Stimulated activated CD4-positive, alpha-beta T cell treated with anti-CD3 and anti-CD28 coated beads, Interleukin-15, amount 100 ng/mL, for 24 hours (primary cell): ENCODE measurements at places on chromosomes 4 and X.

- peak; percentile 46 for DNase-seq
Observed at GRCh38 chrX:131633285-131633917, 89.5 kb downstream of the OR13H1 start.

DNA sequence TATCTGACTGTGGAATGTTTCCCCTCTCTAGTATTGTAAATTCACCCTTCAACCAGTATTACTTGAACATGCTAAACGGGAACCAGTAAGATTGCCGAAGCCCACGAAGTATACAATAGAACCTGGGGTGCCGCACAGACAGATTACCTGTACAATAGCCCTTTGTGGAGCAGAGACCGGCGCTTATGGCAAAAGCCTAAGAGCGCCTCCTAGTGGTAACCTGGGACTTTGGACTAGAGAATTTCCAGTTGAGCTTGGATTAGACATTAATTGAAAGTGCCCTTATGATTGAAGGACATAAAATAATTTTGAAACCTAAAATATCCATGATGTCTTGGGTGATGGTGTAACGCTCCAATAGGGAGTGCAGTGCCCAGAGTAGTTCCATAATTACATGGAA lies 14.1 kb downstream of the ZNF157 start:
- peak; percentile 71 for DNase-seq

- DNase-seq: no peak
Observed at GRCh38 chr4:68461790-68462189, 14.5 kb downstream of the TMPRSS11E start.

DNA sequence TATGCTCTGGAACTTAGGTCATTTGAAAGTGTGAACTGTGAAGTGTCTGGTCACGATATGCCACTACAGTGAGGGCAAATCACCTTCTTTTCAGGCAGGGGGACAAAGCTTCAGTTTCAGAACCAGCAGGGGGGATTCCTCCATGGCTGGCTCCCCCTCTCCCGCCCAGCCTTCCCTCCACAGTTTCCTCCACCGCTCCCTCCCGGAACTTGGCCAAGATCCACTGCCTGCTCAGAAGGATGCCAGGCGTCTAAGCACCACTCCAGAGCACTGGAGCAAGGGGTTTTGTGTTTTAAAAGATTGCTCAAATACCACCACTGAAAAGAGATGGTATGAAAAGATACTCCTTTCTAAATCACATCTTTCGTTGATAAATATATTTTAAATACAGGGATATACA lies 126.9 kb downstream of the ELOVL6 start:
- no peak for DNase-seq

DNA sequence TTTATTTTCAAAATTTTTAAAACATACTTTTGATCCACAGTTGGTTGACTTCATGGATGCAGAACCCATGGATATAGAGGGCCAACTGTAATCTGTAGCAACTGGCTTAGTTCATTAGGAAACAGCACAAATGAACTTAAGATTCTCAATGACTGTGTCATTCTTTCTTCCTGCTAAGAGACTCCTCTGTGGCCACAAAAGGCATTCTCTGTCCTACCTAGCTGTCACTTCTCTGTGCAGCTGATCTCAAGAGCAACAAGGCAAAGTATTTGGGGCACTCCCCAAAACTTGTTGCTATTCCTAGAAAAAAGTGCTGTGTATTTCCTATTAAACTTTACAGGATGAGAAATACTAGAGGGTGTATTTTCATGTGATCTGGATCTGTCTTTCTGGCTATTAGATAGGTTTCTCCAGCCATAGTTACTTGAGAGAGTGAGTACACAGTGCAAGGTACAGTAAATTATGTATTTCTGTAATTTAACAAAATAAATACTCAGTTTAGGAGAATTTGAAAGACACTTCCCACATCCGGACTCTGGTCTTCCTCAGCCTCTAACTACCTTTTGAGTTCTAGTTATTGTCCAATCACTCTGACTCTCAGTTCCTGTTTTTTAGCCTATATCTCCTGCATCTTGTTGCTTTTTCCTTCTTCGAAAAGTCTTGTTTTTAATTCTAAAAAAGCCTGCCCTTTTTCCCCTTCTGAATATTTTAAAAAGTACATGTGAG lies 21.8 kb downstream of the TLR2 start:
- no peak for DNase-seq

DNA sequence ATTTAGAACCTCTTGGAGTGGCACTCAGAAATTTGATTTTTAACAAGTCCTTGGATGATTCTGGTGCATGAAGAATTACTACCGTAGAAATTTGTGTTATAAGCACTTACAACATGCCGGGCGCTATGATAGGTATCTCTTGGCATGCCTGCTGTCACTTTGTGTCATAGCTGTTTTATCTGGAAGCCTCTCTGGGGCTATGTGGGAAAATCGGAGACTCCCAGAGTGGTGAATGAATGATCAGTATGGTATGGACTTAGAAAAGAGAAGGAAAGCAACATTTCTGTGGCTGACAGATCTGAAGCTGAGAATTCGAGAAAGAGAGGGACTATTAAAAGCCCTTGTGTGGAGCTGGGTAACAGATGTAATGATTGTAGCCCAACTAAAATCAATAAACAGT lies 177.4 kb upstream of the MAMLD1 start:
- DNase-seq: no peak

DNA sequence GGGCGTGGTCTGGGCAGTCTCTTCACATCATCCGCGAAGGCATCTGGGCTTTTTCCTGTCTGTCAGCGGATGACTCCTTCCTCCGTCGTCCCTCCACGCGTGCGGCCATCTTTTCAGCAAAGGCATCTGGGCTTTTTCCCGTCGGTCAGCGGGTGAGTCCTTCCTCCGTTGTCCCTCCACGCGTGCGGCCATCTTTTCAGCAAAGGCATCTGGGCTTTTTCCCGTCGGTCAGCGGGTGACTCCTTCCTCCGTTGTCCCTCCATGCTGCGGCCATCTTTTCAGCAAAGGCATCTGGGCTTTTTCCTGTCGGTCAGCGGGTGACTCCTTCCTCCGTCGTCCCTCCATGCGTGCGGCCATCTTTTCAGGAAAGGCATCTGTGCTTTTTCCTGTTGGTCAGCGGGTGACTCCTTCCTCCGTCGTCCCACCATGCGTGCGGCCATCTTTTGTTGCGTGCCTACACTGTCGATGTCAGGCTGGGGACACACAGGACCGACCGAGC lies 12.3 kb upstream of the TMEM271 start:
- DNase-seq: no peak

GRCh38 chr4:51906167-51906958 lies 63.4 kb downstream of the DCUN1D4 start:
- peak; percentile 6 for DNase-seq

DNA sequence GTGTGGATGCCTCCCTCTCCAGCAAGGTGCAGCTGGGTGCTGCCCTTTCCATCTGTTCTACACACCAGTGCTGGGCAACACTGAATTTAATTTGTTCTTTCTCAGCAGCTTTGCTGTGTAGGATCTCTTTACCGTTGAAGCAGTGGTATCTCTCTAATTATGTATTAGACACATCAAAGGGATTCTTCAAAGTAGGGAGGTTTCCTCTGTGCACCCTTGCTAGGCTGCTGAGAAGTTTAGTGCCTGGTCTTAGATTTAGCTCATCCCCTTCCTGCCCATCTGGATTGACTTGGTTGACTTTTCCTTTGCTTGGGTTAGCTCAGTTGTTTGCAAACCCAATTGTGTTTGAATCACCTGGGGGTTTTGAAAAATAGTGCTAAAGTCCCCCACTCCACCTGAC lies 27.8 kb upstream of the LDB2 start:
- DNase-seq: no peak

DNA sequence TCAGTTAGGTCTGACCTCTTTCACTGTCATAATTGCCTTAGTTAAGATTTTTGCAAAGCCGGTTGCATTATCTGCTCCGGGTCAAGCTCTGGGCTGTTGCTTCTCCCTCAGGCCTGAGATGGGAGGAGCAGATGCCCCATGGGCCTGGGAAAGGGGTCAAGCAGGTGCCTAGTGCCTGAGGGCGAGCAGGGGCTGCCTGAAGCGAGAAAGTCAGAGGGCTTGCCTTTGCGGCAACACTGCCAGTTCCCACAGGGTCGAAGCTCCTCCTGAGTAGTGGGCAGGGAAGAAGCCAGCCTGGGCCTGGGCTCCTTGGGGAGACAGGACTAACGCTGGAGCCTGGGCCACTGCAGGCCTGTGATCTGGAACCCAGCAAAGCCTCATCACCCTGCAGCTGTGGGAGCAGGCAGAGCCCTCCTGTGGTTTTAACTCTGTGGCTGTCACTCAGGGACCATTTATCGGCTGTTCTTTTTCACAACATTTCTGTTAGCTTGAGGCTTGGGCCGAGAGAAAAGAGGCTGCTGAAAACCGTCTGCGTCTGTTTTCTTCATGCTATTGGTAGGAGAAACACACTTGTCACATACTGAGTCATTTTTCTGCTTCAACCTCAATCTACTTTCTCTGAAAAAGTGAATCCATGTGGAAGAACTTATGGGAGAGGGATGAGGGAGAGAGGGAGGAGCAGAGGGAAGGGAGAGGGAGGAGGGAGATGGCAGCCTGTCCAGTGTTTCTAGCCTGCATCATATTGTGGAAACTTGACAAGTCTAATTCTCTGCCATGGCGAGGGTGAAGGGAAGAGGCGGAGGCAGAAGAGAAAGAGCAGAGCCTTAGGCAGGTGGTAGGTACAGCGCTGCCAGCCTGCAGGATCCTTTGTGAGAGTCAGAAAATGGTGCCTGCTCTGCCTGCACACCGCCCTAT lies 68.4 kb downstream of the RHOH start:
- DNase-seq: peak; percentile 46

DNA sequence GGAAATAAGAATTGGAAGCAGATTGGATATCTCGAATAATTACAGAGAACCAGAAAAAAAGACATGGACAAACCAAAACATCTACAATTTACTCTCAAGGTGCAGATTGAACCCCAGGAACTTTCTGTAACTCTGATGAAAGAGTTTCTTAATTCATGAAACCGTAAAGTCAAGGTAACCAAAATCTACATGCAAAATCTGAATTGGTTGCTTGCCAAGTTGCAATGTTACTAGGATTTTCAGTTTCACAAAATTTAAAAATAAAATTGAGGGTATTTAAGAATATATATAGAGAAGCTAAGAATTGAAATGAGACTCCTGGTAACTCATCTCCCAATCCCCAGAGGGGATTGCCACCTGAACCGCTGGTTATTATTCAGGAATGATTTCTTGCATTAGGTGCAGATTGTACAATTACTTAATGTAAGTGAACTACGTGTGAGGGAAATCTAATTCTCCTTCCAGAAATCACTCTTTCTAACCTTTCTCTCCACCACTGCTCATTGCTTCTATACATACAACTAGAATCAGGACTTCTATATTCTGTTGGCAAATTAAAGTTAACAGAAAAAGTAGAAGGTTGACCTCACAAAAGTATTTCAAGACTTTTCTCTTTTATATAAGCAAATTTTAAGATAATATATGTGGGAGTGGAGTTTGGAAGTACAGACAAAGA lies 221.5 kb upstream of the NDST4 start:
- no peak for DNase-seq

- no peak for DNase-seq
Observed at GRCh38 chrX:40445691-40446090, 135.1 kb upstream of the ATP6AP2 start.

- DNase-seq: no peak
Observed at GRCh38 chr4:113960684-113961321, 18.6 kb downstream of the ARSJ start.

- DNase-seq: no peak
Observed at GRCh38 chr4:31370866-31371465, 650.8 kb downstream of the PCDH7 start.
